Stimulated activated CD4-positive, alpha-beta T cell treated with anti-CD3 and anti-CD28 coated beads, Interleukin-4, amount 100 ng/mL, for 48 hours (primary cell): ENCODE measurements at places on chromosomes 7 and 10.

DNA sequence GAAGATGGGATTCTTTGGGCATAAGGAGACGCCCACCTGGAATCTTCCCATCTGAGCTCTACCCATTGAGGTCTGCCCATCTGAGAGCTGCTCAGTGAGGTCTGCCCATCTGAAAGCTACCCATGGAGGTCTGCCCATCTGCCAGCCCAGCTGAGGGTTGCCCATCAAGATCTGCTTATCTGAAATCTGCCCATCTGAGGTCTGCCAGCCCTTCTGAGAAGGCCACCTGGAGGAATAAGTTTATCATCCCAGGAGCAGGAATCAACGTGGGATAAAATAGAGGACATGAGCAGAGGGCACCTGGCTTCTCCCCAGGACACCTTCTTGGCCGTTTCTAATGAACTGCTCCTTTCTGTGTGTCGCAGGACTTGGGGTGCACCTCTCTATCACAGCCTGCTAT is 35.3 kb upstream of the PDZD8 start:
- DNase-seq: no peak

DNA sequence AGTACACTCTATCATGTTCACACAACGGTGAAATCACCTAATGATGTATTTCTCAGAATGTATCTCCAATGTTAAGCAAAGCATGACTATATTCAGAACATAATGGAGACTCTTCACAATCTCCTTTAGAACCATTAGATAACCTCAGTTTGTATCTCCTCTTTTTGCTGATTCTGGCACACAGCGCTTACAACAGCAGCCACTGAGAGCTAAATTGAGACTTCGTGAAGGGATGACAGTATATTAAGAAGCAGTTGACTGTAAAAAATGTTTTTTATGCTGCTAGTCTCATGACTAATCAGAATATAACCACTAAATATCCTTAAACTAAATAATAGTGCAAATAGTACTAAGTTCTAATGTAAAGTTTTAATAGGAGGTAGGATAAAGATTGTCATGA is 46.9 kb downstream of the KMT2E start:
- no peak for DNase-seq

GRCh38 chr7:151676759-151677158 is 157.1 kb upstream of the RHEB start:
- no peak for DNase-seq

DNA sequence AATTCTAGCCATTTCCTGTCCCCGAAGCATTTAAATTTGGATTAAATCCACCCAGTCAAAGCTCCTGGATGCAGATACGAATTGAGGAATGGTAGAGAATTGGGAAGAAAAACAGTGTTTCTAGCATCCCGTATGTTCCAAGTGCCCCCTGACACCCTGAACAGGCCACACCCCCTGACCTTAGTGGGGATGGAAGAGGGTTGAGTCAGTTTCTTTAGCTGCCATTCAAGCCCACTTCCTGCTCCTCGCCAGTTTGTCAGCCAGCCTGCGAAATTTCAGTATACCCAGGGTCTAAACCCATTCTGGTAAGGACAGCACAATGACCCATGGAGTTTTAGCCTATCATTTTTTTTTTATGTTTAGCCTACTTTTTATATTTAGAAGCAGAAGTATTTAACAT is 101.1 kb downstream of the PKD1L1 start:
- no peak for DNase-seq

- no peak for DNase-seq
Measured at GRCh38 chr7:117424090-117424829, 3.0 kb downstream of the ASZ1 start.

- no peak for DNase-seq
Measured at GRCh38 chr7:112076324-112076723, 129.9 kb downstream of the DOCK4 start.

- peak; percentile 66 for DNase-seq
Measured at GRCh38 chr7:55517191-55517633, 55.1 kb downstream of the VOPP1 start.
